Activated T-cell treated with anti-CD3 and anti-CD28 coated beads, Interleukin-2, amount 50 U/mL, for 24 hours (primary cell): ENCODE measurements at places on chromosomes 3 and 15.

DNA sequence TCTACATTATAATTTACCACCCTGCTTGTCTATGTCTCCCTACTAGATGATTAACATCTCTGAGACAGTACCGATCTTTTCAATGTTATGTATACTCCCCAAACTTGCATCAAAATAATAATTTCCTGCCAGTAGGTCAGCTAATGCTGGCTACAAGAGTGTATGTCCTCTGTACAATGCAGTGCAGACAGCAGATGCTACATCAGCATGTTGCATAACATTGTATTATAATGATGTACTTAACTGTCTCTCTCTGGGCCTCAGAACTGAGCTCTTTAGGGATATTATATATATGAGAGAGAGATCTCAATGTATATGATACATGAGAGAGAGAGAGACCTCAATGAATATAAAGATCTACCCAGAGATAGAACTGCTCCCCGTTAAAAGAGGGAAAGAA is 456.6 kb downstream of the SHQ1 start:
- H3K4me3 ChIP-seq = no peak overlapping the region
- H3K27me3 ChIP-seq = no peaks in the 10 kb centered on the region
- no peak overlapping the region for H3K27ac ChIP-seq
- peaks cover 19% of the 10 kb centered on the region for H3K36me3 ChIP-seq
- H3K4me1 ChIP-seq = peaks cover 53% of the 10 kb centered on the region
- DNase-seq = no peak

GRCh38 chr3:13501056-13501455 is 20.9 kb downstream of the HDAC11 start:
- no peaks in the 10 kb centered on the region for H3K36me3 ChIP-seq
- no peak for DNase-seq
- H3K27ac ChIP-seq = no peak overlapping the region
- H3K4me3 ChIP-seq = no peak overlapping the region
- peaks cover 3% of the 10 kb centered on the region for H3K4me1 ChIP-seq

DNA sequence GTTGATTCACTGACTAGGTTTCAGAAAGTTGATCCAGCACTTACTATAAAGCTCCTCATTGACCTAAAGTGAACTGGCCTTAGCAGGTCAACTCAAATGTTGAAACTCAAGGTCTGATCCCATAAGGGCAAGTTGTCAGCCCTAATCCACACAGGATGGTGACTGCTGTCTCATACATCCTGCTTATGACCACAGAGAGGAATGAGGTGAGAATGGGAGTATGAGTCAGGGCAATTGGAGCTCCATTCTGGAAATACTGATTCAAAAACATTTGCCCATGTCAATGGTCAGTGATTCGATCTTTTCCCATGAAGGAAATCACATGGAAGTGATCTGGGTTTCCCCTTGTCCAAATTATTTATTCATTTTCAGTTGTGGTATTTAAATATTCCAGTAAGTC is 78.7 kb downstream of the ZNF385D start:
- H3K36me3 ChIP-seq = no peaks in the 10 kb centered on the region
- H3K27ac ChIP-seq = no peak overlapping the region
- H3K4me3 ChIP-seq = no peak overlapping the region
- no peak for DNase-seq
- H3K27me3 ChIP-seq = no peaks in the 10 kb centered on the region
- H3K4me1 ChIP-seq = no peaks in the 10 kb centered on the region

GRCh38 chr15:62171882-62172281 is 6.8 kb upstream of the C2CD4B start:
- no peak overlapping the region for H3K27ac ChIP-seq
- no peak overlapping the region for H3K4me3 ChIP-seq
- H3K4me1 ChIP-seq = no peaks in the 10 kb centered on the region
- DNase-seq = no peak
- peaks cover 66% of the 10 kb centered on the region for H3K27me3 ChIP-seq

DNA sequence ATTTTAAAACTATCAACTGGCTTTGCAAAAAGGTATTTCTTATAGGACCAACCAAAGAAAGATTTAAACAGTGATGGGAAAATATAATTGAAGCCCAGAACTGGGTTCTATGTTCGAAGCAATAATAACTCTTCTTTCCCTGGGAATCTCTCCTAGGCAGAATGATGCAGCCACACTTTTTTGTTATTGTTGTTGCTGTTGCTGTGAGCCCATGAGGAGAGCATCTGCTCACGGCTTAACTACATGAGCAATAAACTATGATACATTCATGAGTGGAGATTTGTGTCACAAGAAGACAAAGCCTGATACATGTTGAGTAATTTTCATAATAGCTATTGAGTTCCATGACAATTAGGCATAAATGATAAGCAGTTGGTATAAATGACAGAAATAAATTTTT is 80.5 kb downstream of the CRTC3 start:
- H3K36me3 ChIP-seq = peaks cover 76% of the 10 kb centered on the region
- no peak overlapping the region for H3K4me3 ChIP-seq

DNA sequence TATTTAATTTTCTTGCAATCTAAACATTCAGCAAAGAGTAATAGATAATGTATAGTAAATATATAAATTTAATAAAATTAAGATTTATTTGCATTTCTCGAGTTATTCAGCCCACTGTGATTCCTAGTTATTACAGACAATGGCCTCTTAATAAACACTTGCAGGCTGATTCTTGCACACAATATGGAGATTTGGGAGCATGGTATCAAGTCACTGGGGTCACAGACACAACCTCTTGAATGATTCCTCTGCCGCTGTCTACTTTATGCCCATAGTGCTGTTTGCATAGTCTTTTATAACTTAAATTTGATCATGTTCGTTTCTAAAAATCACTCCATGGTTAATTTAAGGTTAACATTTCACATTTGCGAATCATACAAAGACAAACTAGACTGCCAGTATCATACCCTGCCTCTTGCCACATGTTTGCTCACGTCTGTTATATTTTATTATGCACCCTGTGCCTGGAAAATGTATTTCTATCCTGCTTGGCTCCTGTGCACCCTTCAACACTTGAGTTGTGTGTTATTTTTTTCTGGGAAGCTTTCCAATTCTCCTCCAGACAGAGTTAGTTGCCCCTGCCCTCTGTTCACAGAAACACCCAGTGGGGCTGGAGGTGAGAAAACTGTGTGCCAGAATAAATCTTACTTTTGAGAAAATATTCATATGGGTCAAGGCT is 206.3 kb upstream of the ROBO1 start:
- no peaks in the 10 kb centered on the region for H3K27me3 ChIP-seq
- no peaks in the 10 kb centered on the region for H3K4me1 ChIP-seq
- no peak overlapping the region for H3K27ac ChIP-seq
- no peak overlapping the region for H3K4me3 ChIP-seq

DNA sequence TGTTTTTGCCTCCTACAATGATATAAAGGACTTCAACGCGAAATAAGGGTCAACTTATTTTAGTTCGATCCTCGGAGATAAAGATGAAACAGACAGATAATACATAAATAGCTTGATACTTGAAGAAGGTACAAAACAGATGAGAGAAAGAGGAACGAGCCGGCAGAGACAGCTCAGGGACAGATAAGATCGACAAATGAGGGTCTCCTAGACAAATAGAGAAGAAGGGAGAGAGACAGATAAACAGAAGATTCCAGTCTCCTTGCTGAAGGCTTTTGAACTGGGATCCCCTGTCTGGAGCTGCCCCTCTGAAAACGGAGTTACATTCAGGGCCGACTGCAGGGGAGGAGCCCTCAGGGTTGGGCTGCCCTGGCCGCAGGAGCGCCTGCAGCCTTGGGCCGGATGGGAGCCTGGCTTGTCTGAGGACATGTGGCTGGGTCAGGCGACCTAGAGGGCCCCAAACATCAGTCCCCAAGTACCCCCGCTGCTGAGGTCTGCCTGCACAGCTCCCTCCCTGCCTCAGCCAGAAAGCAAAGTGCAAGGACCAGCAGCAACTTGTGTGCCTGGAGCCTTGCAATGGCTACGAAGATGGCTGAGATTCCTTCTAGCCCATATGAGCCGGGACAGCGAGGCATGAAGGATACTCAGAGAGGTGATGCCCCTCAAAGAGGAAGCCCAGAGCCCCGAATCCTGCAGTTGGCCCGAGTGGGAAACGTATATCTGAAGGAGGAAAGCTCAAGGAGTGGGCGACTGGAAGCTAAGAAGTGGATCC is 926 bp upstream of the SKOR1 start:
- peaks cover 80% of the 10 kb centered on the region for H3K27me3 ChIP-seq
- DNase-seq = no peak
- peak overlapping the region; percentile 74 for H3K27ac ChIP-seq
